Effector CD8-positive, alpha-beta T cell (primary cell): ENCODE measurements at places on chromosomes 3 and 15.

DNA sequence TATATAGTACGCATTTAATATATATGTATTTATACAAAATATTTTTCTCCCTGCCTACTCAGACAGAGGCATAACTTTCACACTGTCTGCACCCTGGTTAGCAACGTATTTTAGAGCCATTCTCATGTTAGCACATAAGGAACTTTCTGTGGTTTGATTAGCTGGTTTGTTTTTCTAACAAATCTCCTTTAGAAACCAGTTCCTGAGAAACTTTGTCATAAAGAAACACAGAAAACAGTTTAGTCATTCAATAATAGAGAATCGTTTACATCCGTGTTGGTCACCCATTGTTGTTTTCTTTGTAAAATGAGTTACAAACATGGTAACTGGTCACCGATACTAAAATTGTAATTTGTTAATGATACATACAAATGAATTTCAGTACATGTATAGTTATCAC lies 5.9 kb upstream of the NGRN start:
- no peak for DNase-seq

- DNase-seq: no peak
These were observed 25.1 kb downstream of the CD80 start for GRCh38 chr3:119534296-119534695.

DNA sequence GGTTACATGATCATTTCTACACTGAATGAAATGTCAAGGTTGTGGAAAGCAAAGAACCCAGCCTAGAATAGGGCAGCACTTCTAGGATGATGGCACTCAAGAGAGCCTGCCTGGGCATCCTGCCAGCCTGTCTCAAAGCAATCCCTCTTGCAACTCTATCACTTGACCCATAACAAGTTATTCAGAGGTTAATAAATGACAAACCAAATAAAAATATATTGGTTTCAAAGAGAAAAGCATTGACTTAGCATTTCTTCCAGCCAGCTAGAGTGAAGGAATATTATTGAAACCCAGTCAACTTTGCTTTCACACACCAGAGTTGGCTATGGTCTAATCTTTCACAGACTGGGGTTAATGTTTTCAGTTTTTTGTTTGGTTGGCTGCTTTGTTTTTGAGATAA lies 214.6 kb upstream of the UBE2E2 start:
- DNase-seq: no peak

GRCh38 chr3:178369811-178370210 lies 166.4 kb upstream of the KCNMB2 start:
- DNase-seq: no peak

DNA sequence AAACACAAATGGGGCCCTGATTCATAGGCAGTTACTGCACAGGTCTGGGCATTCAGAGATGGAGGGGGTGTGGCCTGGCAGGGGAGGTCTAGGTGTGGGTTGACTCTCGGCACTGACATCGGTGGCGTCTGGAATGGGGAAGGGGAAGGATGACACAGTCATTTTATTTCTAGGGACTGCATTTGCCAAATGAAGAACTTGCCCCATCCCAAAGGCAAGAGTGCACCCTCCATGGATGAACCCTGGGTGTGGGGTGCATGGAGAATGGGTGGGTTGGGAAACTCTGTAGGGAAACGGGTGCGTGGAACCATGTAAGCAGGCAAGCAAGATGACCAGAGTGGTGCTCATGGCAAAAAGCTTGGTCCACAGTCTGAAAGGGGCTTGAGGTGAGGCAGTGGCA lies 24.5 kb downstream of the SLC6A20 start:
- DNase-seq: no peak

DNA sequence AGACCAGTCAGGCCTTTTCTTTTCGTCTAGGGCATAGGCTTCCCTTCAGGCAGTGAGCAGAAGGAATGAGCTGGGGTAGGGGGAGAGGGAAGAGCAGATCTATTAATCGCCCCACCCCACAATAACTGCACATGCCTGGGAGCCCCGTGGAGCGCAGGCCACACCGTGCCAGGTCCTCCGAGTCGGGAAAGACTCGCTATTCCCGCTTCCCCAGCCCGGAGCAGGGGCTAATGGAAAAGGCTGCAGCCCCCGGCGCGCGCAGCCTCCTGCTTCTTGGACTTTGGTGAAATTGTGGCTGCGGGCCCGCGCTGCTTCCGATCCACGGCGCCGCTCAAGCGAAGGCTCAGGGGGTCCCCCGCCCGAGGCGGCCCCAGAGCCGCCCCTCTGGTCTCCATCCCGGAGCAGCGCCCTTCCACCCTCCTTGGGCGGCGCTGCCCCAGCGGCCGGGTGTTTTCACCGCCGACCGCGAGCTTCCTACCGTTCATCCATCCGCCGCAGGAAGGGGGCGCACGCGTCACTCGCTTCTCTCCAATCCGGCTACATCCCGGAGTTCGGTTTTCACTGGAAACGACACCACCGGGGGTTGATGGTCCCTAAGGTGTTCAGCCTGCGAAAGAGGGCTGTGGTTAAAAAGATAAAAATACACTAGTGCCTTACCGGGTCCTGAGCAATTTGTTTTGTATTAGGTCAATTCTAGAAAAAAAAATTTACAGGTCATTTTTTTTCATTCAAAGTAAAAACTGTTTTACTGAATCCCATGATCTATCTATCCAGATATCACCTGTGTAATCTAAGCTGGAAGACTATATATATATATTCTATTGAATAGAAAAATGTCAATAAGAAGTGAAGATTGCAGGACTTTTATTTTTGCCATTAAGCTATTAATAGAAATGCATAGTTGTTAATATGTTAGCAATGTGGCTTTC lies 4.4 kb upstream of the SYNM start:
- no peak for DNase-seq

DNA sequence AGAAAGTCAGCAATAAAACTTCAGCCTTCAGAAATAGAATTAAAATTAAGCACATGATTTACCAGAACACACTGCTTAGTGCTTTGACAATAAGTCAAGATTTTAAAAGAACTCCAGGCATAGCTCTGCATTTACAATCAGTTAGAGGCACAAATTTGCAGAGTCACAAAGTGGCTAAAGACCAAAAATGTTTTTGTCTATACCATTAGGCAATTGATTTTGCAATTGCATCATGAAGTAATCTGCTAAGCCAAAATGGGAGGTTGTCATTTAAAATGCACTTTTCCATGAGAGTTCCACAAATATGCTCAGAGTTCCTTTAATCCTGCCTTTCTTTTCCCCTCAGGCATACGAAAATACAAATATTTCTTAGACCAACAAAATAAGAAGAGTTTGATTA lies 10.1 kb upstream of the DCP1A start:
- no peak for DNase-seq

GRCh38 chr3:62233065-62233464 lies 140.3 kb downstream of the FEZF2 start:
- DNase-seq: no peak

DNA sequence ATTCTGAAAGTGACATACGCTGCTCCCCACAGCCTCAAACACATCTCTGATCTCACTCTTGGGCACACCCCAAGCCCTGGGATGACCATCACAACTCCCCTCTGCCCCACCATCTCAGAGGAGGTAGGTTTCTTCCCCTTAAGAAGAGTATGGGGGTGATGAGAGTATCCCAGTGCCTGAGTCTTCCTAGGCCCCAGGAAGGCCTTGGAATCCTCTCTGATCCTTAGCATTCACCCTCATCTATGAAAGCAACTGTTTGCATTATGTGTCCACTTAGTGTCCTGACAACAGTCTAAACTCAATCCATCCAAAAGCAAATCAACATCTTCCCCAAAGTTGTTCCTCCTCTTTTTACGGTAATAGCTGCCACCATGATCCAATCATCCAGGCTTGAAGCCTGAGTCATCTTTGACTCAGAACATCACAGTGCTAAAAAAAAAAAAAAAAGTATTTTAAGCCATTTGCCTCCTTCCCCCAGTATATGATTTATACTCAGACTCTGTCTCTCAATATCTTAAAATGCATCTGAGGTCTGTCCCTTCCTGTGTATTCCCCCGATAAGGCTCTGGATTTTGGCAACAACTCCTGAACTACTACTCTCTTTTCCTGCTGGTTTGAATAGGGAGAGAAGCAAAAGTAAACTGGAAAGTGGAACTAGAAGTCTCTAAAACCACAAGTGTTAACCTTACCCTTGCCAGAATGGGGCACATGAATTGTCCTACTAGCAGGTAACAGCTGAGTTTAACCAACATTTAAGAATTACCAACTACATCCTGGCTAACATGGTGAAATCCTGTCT lies 22.5 kb downstream of the POPDC2 start:
- no peak for DNase-seq

- no peak for DNase-seq
These were observed 88.8 kb downstream of the GADL1 start for GRCh38 chr3:30805695-30806094.

DNA sequence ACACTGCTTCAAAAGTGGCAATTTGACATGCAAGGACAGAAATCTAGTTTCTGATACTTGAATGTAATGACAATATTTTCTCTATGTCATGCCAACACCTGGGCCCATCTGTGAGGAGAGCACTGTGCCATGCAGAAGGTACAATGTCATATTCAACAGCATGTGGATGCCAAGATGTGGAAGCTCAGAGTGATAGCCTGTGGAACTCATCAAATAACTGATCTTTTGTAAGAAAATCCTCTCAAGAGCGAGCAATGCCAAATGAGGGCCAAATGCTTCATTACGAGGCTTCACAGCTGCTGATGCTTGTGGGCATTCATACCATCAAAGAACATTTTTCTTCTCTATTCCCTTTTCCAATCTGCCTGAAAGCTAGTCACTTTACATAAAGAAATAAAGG lies 95.1 kb downstream of the ROBO1 start:
- DNase-seq: no peak

- DNase-seq: no peak
These were observed 697.1 kb downstream of the NLGN1 start for GRCh38 chr3:174094669-174095068.

- DNase-seq: no peak
These were observed 4.5 kb upstream of the POPDC2 start for GRCh38 chr3:119664850-119665379.

GRCh38 chr3:72384602-72385001 lies 463.6 kb downstream of the SHQ1 start:
- no peak for DNase-seq

DNA sequence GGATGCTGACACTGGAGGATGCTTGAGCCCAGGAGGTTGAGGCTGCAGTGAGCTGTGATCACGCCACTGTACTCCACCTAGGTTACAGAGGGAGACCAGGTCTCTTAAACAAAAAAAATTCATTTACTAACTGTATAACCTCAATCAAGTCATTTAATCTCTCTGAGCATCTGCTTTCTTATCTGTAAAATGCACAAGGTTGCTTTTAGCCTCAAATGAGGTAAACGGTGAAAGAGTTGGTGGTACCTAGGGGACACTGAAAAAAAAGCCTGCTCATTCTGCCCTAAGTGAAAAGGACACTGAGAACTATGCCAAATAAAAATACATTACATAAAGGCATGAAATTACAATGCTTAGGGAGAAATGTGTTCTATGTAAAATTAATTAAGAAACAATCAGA lies 3.4 kb downstream of the PP2D1 start:
- no peak for DNase-seq
